ENCODE measurements at places on chromosomes 3 and 15. TPM values are rescaled to one million over a fixed set of nuclear protein-coding genes. Genes with fewer than 3 reads are reported as not detected.

Gene HYKK
- not detected for polyA plus RNA-seq

Gene NLGN1
- polyA plus RNA-seq, result not detected

Gene NUP210
- 13.0 TPM for polyA plus RNA-seq

Gene HIGD2B
- not detected for polyA plus RNA-seq

Gene CFAP20DC
- not detected for polyA plus RNA-seq

Gene LRCH3
- polyA plus RNA-seq, result 7.4 TPM

Gene CLDN18
- polyA plus RNA-seq, result not detected

Gene ARGFX
- not detected for polyA plus RNA-seq

Gene TM4SF4
- polyA plus RNA-seq, result not detected

Gene PIERCE2
- 0.14 TPM for polyA plus RNA-seq

Gene PARP15
- 0.28 TPM for polyA plus RNA-seq

Gene TAMM41
- polyA plus RNA-seq, result 5.0 TPM

Gene IGF2BP2
- 1.00 TPM for polyA plus RNA-seq

Gene ITGB5
- polyA plus RNA-seq, result 1.0 TPM

Gene SMCO1
- not detected for polyA plus RNA-seq

Gene PLA2G4F
- not detected for polyA plus RNA-seq

Gene ACTR8
- polyA plus RNA-seq, result 6.4 TPM

Gene TMEM62
- polyA plus RNA-seq, result 10.5 TPM

Gene PDIA5
- 7.1 TPM for polyA plus RNA-seq

Data from CD14-positive monocyte (primary cell).